ENCODE measurements at places on chromosomes 7 and 10.

GRCh38 chr7:102926783-102927140 lies 14.0 kb downstream of the LRRC17 start:
- no peak for DNase-seq

GRCh38 chr7:97026715-97027426 lies 2.2 kb upstream of the DLX5 start:
- DNase-seq: no peak

DNA sequence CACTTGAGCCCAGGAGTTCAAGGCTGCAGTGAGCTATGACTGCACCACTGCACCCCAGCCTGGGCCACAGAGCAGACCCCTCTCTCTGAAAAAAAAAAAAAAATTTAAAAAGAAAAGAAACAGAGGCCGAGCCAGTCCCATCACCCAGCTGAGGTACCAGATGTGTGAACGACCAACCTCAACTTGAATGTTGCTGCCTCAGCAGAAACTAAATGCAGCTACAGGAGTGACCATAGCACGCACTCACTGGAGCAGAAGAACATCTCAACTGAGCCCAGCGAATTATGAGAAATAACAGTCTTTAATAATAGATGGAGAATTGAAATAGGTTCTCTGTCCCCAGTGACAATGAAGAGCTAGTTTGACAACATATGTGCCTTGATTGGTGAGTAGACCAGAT lies 53.1 kb upstream of the ST8SIA6 start:
- DNase-seq: no peak

- DNase-seq: no peak
Measured at GRCh38 chr7:148505645-148506375, 84.8 kb upstream of the C7orf33 start.

GRCh38 chr10:47031901-47032465 lies 120.8 kb downstream of the PTPN20 start:
- no peak for DNase-seq

- no peak for DNase-seq
Measured at GRCh38 chr7:96188174-96188581, 133.7 kb downstream of the SLC25A13 start.

DNA sequence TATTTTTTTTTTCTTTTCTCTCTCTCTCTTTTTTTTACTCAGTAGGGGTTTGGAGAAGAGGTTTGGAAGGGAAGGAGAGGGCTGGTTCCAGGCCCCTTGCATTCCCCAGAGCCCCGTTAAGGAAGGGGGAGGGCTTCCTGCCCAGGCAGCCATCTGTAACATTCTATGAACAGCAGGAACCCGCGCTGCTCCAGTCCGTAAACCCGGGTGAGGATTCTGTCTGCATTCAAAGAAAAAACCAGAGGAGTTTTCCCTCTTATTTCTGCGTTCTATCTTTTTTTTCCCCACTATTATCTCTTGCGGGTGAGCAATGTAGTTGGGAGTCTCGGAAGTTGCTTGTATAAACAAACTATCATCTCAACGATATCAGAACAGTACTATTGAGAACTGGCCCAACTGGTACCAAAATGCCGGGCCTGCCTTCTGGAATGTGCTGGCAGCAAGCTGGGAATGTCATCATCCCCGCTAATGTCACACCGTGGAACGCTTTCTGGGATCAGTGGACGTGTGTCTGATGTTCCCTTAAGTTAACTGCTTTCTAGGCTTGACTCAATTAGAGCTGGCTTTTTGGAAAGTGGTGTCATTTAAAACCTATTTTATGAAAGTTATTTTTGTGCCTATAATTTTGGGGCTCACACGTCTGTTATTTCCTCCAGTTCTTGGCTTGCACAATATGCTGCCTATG lies 153.1 kb upstream of the MEOX2 start:
- peak; percentile 8 for DNase-seq

DNA sequence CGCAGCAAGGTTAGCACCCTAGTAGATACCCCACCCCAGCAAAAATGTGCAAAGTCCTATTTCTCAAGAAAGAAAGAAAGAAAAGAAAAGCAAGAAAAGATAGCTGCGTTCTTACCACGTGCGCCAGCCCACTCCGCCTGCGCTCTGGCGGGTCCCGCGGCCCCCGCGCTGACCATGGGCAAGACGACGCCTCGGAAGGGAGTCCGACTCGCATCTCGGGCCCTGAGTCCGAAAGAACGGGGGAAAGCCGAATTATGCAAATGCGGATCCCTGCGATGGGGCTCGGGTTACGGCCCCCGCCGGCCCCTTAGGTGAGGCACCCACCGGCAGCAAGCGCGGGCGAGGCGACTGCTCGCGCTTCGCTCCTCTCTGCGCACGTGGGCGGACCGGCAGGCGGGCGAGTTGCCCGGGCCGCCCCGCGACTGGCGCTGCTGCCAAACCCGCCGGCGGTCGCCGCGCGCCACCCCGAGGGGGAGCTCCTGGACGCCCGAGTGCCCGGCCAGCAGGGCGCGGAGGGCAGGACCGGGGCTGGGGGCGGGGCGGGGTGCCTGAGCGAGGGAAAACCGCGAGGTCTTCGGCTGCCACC lies 2.4 kb upstream of the EGR2 start:
- no peak for DNase-seq

- DNase-seq: no peak
Measured at GRCh38 chr7:101066833-101067177, 18.5 kb upstream of the TRIM56 start.

GRCh38 chr7:150524018-150524417 lies 9.3 kb downstream of the GIMAP7 start:
- DNase-seq: no peak

DNA sequence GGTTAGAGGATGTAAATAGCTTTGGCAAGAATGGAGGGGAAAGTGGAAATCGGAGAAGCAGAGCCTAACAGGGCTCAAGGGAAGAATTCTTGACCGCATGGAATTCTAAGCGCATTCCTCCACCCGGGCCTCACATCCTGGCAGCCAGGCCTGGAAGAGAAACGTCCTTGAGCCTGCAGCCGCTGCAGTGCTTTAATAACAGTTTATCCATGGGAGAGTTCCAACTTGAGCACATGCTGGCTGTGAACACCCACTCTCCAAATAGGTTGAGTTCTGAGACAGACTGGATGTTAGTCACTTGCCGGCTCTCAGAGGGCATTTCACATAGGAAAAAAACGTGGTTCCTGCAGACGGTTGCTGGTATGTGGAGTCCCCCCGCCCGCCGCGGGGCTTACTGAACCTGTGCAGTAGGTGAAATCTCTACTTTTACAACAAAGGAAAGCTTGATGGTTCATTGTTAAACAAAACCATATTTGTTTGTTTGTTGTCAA lies 61.4 kb upstream of the STEAP1B start:
- peak; percentile 22 for DNase-seq

DNA sequence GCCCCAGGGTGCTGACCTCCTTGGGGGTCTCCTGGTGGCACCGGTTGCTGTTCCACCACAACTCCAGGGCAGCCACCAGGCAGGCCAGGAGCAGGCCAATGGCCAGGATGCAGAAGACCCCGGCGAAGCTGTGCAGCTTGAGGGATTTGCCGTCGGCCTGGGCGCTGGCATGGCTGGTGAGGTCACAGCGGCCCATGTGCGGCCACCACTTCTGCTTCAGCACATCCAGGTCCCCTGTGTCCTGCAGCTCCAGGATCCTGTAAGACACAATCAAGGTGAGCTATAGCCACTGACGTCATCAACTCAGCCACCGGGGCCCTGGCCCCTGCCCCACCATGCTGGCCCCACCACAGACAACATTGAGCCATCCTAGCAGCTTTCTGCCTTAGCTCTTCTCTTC lies 753.2 kb downstream of the GRID1 start:
- DNase-seq: no peak

DNA sequence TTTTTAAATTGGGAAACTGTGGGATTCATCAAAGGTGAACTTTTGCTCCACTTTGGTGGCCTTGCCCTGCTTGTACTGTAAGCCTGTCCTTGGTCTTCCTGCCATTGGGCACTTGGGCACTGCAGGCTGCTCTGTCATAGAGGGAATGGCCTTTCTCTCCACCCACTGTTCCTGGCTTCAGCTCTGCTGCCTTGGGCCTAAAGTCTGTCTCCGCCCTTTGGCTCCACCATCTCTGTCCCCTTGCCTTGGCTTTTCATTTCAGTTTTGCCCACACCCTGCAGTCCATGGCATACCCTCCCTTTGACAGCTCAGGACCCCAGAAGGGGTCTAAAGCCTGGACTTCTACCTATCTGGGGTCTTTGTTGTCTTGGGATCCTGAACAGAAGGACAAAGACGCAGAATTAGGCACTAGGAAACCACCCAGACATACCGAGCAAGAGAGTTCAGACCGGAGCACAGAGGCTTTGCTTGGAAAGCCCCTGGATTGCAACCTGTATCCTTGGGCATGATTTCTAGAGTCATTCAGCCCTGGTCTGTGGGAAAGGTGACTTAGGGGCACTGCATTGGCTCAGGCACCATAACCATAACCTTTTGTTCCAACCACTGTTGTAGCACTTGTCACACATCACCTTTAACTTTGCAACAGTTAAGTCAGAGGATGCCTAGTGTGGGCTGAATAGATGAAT lies 5.2 kb upstream of the ARHGAP22 start:
- DNase-seq: no peak

DNA sequence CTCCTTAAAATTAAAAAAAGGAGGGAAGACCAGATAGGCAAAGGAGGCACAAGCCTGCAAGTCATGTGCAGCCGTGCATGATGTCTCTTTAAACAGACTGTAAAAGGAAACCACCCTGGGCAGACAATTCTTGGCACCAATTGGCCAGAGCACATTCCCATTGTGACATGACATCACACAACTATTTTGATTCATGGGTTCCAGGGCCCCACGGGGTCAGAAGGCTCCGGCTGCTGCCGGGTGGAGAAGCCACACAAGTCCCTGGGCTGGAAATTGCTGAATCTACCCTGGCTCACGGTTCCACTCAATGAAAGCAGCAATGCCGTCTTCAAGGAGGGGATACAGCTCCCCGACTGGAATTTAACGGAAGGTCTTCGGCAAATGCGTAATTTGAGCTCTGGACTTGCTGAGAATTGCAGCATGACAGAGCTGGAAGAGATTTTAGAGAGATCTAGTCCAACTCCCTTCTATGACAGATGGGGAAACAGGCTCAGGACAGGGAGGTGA lies 140.5 kb downstream of the PRKAG2 start:
- DNase-seq: peak; percentile 85

DNA sequence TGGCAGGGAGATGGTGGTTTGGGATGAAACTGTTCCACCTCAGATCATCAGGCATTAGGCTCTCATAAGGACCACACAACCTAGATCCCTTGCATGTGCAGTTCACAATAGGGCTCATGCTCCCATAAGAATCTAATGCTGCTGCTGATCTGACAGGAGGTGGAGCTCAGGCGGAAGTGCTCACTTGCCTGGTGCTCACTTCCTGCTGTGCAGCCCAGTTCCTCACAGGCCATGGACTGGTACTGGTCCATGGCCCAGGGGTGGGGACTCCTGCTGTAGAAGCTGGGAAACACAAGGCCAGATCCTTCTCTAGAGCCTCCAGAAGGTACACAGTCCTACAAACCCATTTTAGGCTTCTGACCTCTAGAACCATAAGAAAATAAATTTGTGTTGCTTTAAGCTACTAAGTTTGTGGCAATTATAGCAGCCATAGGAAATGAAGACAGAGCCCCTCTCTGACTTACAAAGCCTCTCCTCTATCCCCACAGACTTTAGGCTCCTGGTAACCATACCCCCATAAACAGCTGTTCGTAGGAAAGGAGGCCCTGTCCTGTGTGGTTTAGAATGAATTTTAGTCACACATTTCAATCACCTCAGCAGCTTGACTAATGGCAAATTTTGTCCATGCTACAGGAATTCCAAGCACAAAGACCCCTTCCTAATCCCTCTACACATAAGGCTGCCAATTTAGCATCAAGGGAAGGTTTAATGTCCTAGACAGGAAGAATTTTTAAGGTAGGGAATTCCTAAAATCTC lies 206.1 kb upstream of the PHYHIPL start:
- DNase-seq: no peak

DNA sequence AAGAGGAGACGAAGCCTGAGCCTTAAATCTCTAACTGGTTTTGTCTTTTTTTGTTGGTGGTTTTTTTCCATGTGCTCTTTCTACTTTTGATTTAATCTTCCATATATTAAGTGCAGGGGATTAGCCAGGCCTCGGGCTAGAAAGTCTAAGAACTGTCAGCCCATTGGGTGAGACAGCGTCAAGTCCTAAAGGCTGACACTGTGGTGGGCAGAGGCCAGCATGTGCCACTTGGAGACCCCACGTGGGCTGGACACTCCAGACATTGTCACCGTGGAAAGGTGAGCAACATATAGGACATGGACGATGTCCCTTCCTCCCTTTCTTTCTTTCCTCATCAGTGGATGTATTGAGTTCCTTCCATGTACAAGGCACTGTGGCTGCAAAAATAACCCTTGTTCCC lies 129.3 kb downstream of the TMEM178B start:
- DNase-seq: no peak

- no peak for DNase-seq
Measured at GRCh38 chr7:122438492-122438891, 133.9 kb upstream of the FEZF1 start.

GRCh38 chr7:155618708-155619633 lies 25.5 kb upstream of the RBM33 start:
- no peak for DNase-seq

- DNase-seq: no peak
Measured at GRCh38 chr10:51700228-51700817, 928 bp upstream of the CSTF2T start.

GRCh38 chr10:92845921-92846320 lies 2.4 kb upstream of the EXOC6 start:
- no peak for DNase-seq

GRCh38 chr10:70982443-70982842 lies 94.1 kb upstream of the PCBD1 start:
- DNase-seq: no peak

DNA sequence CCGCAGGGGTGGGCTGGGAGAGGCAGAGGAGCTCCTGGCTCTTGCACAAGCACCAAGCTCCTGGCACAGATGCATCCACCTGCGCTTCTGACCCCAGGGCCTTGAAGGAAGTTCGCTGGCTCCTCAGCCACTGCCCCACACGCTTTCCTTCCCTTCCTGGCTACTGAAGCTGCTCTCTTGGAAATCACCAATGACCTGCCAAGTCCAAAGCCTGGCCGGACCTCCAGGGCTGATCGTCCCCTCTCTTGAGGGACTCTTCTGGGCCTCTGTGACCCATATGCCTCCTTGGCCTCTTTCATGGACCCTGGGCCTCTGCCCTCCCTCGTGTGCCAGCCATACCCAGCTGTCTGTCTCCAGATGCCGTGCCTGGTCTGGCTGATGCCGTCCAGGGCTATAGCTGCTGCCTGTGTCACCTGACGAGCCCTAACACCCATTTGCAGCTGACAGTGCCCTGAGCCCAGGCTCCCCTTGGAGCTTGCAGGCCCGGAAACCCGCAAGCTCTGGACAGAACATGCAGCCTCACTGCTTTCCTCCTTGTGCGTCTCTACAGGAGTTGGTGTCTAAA lies 113.4 kb downstream of the PRKAG2 start:
- DNase-seq: no peak

DNA sequence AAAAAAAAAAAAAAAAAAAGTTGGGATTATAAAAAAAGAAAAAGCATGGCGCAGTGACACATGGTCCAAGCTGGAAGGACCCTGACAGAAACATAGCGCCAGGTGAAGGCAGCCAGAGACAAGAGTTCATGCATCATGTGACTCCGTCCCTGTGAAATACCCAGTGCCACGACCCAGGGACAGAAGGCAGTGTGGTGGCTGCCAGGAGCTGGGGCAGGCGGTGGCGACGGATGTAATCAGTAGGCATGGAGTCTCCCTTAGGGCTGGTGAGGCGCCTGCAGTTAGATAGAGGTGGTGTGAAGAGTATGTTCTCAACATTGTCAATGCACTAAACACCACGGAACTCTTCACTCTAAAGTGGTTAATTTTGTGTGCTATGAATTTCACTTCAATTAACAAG lies 43.9 kb downstream of the STK32C start:
- DNase-seq: no peak

Measured in T47D (cell line).